Activated CD8-positive, alpha-beta T cell treated with anti-CD3 and anti-CD28 coated beads for 36 hours (primary cell): ENCODE measurements at places on chromosomes 2 and 18. TPM values are rescaled to one million over a fixed set of nuclear protein-coding genes. Genes with fewer than 3 reads are reported as not detected.

DNA sequence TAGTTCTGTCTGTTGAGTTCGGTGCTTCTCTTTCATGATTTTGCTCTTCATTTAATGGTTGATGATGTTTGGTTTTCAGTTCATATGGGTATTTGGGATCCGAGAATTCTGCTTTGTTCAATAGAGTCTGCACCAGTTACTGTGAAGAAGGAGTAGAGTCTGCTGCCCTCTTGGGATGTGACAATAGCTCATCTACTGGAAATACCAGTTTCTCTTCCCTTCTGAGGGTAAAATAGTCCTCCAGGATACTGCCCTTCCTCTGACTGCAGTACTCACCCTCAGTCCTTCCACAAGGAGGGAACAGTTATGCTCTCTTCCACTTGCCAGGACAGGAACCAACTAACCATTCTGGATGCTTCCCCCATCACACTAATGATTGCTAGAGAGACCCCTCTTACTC lies 12.5 kb upstream of the TNFAIP6 start:
- no peak for DNase-seq

MYO5B gene
- 0.09 TPM for total RNA-seq

AMER3 gene
- total RNA-seq = not detected

DNA sequence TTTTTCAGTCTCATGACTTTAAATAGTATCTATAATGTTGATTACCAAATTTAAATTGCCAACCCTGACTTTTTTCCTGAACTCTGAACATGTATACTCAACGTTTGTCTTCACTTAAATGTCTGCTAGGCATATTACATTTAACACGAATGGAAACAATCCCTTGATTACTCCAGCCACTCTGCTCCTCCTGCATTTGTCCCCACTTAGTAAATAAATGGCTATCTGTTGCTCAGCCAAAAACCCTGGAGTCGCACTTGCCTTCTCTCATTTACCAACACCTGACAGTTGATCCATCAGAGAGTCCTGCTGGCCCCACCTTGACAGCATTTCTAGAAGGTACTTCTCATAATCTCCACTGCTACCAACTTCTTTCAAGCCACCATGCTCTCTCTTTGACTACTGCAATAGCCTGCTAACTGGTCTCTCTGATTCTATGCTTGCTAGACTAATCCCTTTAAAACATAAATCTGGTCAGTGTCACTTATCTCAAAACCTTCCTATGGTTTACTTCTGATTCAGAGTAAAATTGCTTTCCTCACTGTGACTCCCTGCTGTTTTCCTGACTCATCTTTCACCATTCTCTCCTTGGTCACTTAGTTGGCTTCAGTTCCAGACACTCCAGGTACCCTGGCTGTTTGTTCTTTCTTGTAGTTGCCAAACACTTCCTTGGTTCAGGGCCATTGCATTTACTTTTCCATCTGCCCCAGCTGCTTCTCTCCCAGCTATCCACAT lies 31.9 kb downstream of the SPAG16 start:
- DNase-seq = no peak

DNA sequence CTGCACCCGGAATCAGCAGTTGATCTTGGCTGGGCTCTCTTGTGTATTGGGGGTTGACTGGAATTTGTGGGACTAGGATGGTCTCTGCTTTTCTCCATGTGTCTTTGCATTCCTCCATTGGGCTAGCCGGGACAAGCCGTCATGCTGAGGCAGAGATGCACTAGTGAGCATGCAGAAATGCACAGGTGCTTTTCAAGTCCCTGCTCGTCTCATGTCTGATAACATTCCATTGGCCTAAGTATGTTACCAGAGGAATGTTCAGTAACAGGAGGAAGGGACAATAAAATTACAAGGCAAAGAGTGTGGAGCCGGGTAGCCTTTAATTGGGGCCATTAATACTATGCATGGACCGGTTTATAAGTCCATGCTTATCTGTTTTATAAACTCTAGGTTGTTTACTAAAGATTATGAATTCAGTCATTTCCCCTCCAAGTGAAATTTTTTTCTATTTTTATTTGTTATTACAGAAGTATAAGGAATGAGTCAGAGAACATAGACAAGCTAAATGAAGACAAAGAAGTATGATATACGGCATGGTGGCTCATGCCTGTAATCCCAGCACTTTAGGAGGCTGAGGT lies 24.4 kb upstream of the AAK1 start:
- no peak for DNase-seq

SEMA4C gene
- 10.4 TPM for total RNA-seq

CROCC2 gene
- not detected for total RNA-seq

DNA sequence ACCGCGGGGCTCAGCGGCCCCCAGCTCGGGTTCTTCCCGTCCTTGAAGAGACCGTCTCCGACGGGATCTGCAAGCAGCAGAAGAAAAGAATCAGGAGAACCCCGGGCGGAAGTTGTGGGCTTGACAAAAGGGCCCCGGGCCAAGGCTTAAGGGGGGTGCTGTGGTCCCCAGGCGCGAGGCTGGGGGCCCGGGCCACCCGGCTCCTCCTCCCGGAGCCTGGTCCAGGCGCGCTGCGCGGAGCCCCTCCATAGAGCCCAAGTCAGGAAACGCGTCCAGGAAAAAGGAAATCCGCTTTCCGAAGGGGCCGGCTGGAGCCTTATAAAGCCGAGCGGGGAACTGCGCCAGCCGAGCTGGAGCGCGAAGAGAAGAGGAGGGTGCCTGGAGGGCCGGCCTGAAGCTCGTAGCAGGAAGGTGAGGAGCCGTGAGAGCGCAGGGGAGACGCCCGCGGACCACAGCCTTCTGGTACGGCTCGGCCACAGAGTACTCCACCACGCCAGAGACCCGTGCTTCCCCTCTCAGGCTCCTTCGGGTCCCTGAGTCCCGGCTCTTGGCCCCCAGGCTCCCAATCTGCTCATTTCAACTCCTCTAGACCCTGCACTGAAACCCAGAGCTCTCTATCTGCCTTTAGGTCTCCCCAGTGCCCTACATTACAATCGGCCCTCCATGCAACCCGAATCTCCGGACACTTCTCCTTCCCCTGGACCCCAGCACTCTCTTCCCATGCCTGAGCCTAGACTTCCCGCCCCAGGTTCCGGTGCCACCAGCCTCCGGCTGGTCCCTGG lies 554 bp downstream of the FEV start:
- no peak for DNase-seq

SERPINB4 gene
- not detected for total RNA-seq

DNA sequence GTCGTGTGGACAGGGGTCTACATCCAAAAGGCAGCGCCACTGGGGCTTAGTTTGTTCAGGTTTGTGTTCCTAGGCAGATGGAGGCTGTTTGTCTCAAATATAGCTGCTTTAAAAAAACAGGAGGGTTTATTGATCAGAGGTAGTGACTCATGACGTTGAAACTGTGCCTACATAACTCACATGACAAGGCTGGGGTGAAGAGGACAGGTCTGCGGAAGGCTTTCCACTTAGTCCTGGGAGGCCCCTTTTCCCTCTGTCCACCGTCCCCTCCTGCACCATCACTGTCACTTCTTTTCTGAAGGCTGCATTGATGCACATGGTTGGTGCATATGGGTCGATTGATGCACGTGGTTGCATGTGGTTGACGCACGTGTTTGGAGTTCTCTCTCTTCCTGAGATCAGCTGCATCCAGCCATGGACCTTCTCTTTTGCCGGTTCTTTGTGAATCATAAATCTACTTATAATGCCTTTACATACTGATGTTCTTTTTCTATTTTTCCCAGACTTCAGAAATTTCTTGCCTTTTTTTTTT lies 10.9 kb downstream of the SH3RF3 start:
- no peak for DNase-seq

TGFA gene
- total RNA-seq = 0.25 TPM
